ENCODE measurements at places on chromosomes 6 and 20.

DNA sequence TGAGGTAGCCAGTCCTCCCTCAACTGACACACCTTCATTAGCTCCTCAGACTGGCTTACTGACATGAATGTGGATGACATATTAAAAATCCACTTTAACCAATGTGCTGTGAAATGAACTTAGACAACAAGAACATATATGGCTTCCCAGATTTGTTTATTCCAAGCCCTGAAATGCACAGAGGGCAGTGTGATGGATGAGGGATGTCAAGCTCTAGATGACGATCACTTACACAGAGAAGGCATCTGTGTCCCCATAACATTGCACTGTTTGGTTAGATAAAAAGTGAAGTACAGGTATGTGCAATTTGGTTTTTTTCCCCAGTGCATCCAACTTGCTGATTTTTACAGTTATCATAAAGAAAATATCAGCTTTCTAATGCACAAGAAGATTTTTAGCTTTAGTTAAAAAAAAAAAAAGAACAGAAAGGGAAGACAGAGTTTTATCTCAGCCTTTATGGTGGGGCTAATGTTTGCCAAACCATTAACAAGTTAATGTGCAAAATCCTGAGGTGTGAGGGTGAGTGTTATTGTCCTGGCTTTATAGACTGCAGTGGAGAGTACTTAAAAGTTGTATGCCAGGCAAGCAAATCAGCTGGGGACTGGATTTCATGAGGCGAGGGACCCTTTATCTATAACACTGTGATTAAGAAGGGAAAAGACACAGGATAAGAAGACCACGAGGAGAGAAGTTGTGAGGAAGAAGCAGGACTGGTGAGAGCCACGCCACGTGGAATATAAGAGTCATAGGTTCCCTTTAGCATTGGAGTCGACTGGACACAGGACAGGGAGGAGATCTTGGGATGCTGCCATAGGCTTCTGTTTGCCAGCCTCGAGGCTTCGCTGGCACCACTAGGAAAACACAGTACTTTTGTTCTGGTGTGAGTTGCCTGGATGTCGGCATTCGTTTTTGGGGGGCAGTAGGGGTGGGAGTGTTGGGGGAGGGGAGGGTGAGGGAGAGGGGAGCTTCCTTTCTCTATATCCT, 90.0 kb upstream of the BACH2 start:
- no peak for DNase-seq

- no peak for DNase-seq
These were observed 14.0 kb upstream of the MOCS1 start for GRCh38 chr6:39948199-39948791.

GRCh38 chr6:114997813-114998292, 655.0 kb upstream of the HS3ST5 start:
- DNase-seq = no peak

DNA sequence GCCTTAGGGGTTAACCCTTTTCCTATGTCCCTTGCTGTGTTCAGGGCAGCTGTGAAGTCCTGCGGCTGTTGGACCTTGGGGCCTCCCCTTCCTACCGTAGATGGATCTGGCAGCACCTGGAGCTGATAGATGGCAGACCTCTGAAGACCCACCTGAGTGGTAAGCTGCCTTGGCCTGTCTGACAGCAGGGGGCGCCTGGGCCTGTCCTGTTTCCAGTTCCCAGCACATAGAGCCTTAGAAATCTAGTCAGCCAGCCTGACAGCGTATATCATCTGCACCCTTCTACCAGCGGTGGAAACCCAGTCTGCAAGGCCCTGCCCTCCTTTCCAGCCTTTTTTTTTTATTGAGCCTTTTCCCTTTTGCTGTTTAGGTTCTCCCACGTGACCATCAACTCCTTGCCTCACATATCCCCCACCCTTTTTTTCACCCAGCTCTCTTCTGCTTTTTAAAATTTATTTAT, 26.6 kb downstream of the CNBD2 start:
- DNase-seq = peak; percentile 66

- no peak for DNase-seq
These were observed 275.0 kb downstream of the KHDC1L start for GRCh38 chr6:72950114-72950860.

- DNase-seq = no peak
These were observed 26.1 kb upstream of the TBC1D7 start for GRCh38 chr6:13354331-13355042.

DNA sequence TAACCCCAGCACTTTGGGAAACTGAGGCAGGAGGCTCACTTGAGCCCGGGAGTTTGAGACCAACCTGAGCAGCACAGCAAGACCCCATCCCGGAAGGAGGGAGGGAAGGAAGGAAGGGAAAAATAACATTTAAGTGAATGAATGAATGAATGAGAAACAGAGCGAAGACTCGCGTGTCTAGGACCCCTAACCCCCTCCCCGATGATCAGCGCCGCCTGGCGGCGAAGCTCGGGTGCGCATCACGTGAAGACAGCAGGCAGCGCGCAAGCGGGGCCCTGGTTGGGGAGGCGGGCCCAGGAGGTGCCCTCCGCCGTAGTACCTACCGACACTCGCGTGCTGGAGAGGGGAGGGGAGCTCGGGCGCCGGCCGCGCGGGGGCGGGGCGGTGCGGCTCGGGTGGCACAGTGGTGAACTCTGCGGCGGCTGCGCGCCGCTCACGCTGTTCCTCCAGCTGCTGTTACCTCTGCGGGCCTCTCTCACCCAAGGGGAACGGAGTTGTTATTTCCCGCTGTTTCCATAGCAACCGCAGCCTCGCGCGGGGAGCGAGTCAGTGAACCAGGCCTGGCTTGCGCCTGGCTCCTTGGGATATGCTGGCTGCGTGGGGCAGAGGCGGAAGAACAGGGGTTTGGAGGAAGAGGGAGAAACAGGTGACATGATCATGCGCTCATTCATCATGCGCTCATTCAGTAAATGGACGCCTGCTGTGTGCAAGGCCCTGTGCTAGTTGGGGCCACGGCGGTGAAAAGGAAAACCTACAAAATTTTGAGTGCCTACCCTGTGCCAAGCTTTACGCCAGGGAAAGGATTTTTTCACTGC, 2.0 kb upstream of the DCDC2 start:
- peak; percentile 98 for DNase-seq

DNA sequence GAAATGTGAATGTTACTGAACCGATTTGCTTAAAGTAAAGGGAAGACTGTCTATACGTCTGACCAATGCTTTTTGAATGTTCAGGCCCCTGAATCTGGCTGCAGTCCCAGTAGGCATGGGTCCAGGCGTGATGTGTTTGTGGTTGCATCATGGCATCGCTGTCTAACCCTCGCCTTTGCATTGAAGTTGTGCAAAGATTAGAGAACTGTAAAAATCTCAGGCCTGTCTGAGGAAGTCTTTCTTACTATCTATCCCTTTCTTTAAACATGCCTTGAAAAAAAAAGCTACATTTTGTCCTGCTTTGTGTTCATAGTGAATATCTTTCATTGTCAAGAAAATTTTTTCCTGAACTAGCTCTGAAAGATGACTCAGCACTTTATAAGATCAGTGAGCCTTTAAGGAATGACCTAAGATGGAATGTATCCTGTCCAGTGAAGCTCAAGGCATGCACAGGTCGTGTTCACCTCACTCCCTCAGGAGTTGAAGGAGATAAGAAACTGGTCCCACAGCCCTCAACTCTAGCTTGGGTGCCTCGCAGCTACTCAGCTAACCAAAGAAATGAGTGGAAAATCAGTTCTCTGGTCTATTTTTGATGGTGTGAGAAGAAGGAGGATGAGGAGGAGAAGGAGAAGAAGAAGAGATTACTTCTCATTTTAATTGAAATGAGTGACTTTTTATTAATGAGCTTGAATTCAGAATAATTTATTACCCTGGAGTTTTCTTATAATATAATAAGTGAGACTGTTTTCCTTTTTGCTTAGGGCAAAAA, 48.6 kb downstream of the TPD52L1 start:
- DNase-seq = no peak

GRCh38 chr6:150270330-150271052, 98.3 kb upstream of the IYD start:
- no peak for DNase-seq

DNA sequence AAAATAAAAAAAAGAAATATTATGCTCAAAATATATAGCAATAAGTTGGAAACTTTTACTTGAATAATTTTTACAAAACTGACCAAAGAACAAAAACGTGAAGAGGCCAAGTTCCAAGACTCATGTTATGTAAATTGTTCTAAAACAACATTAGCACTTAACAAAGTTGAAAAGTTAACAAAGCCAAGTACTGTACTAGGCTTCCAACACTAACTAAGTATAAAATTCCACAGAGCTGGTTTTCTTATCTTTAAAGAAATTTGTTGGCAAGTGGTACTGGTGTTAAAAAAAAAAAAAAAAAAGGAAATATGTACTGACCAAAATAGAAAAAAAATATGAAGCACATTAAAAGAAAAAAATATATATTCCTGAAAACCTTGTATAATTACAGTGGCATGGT, 127.8 kb downstream of the SLC16A10 start:
- no peak for DNase-seq

DNA sequence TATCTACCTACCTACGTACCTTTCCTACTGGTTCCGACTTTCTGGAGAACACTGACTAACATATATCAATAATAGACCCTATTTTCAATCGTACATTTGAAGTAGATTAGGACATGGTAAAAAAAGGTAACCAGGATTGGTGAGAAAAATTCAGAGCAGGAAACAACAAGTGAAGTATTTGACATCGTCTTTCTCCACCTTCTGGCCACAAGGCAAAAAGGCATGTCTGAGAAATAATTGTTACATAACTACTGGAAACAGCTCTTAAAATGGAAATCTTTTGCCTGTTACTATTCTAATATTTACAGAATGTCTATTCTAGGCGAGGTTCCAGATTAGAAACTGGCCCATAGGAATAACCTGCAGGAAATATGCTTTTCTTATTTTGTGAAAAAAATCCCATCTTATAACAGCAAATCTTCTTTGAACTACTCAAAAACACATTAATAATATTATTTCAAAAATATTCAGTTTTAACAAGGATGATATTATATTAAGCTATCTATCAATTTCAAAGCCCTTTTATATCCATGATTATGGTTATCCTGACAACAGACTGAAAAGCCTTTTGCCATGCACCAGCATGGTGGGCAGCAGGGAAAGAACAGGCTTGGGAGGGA, 80.8 kb downstream of the RCAN2 start:
- peak; percentile 47 for DNase-seq

DNA sequence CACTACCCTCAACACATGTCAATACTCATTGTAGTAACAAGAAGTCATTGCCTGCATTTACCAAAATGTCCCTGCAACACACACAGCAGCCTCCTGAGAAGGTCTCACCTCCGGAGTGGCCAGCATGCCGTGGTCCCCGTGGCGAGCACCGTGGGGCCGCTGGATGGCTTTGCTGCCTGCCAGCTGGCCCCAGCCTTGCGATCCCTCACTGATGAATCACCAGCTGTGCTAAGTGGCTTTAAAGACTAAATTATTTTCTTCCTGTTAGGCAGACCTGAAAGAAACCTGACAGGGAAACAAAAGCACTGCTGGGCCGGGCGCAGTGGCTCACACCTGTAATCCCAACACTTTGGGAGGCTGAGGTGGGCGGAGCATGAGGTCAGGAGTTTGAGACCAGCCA, 306.7 kb downstream of the CDH4 start:
- DNase-seq = peak; percentile 80

DNA sequence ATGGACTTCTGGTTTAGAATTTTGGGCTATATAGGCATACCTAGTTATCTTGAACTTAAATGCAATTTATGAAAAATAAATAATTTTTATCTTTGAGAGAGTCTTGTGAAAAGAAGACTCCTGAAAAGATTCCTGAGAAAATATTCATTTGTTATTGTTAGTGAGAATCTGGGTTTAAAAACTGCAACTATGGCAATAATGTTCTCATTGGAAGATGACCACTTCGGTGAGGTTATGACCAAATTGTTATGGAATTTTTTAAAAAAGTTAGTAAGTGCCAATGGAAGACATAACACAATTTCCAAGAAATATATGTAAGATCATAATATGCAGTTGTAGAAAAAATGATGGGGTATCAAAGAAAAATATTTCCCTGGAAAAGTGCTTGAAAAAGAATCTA, 46.3 kb downstream of the GRIK2 start:
- no peak for DNase-seq

- DNase-seq = no peak
These were observed 23.0 kb downstream of the RNASET2 start for GRCh38 chr6:166933396-166933795.

- DNase-seq = no peak
These were observed 3.0 kb upstream of the RBBP8NL start for GRCh38 chr20:62430311-62430853.

DNA sequence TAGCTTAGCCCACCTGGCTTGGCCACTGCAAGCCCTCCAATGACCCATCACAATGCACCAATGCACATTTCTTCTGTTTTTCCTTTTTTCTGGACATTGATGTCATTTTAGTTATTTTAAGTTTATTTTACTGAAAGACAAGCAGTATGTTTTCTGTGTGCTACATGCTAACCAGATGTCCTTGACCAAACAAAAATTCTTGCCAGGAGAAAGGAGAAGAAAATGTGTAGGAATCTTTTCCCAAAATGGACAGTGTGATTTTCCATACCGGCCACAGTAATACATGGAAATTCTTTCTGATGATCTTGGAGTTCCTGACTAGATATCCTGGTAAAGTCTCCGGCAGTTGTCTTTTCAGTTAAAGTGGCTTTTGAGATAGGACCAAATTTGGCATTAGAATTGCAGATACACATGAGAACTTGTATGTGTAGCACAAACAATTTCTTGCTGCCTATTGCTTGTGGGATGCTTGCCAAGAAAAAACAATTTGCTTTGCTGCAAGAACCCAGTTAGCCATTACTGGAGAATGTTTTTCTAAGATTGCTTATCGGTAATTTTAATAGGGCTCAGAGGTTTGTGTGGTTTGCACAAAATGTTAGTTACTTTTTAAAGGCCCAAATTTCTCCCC, 696.5 kb upstream of the CITED2 start:
- DNase-seq = no peak
